ENCODE measurements at places on chromosomes 7 and 10. TPM values are rescaled to one million over a fixed set of nuclear protein-coding genes. Genes with fewer than 3 reads are reported as not detected.

Gene PTPN20
- 0.73 TPM for total RNA-seq

Gene DNA2
- 7.5 TPM for total RNA-seq

Gene KCNH2
- total RNA-seq = 0.94 TPM

Gene PNLIPRP1
- not detected for total RNA-seq

Gene CAMK2B
- not detected for total RNA-seq

Gene ABCB1
- 12.3 TPM for total RNA-seq

Gene TACR2
- total RNA-seq = not detected

Gene UPK3B
- 0.52 TPM for total RNA-seq

Gene CFAP43
- total RNA-seq = 0.10 TPM

Gene TLL2
- not detected for total RNA-seq

Gene IGFBP3
- total RNA-seq = 6.7 TPM

Gene AEBP1
- 5.4 TPM for total RNA-seq

Gene CXCL12
- total RNA-seq = under 0.01 TPM

Gene SPDYE1
- total RNA-seq = under 0.01 TPM

Gene NKX1-2
- total RNA-seq = not detected

Gene OR2A1
- total RNA-seq = not detected

Gene FAM185A
- 4.1 TPM for total RNA-seq

Gene AMPH
- total RNA-seq = 0.10 TPM

Data from mononuclear cell (primary cell).